Right hindlimb (tissue), 1 donor: ENCODE measurements at places on chromosomes 1 and 21.

GRCh38 chr1:27161594-27161993, 6.7 kb upstream of the SLC9A1 start:
- no peak for DNase-seq

GRCh38 chr1:20191266-20191825, 5.0 kb upstream of the PLA2G2C start:
- DNase-seq = no peak

GRCh38 chr1:10553118-10553517, 78.4 kb downstream of the PEX14 start:
- no peak for DNase-seq

DNA sequence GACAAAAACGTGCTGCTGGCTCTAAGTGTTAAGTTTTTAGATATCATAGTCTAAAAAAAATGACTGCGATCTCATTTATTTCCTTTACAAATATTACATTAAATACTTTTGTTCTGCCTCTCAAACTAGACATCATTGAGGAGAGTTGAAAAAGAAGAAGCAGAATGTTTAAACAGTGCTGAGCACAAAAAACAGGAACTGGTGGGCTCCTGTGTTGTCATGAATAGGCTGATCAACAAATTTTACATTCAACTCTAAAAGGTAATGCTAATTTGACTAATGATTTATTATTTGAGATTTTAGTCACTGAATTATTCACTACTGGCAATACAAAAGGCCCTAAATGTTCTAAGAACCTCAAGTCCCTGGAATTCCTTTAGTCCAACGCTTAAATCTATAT, 66.1 kb downstream of the GPATCH2 start:
- no peak for DNase-seq

DNA sequence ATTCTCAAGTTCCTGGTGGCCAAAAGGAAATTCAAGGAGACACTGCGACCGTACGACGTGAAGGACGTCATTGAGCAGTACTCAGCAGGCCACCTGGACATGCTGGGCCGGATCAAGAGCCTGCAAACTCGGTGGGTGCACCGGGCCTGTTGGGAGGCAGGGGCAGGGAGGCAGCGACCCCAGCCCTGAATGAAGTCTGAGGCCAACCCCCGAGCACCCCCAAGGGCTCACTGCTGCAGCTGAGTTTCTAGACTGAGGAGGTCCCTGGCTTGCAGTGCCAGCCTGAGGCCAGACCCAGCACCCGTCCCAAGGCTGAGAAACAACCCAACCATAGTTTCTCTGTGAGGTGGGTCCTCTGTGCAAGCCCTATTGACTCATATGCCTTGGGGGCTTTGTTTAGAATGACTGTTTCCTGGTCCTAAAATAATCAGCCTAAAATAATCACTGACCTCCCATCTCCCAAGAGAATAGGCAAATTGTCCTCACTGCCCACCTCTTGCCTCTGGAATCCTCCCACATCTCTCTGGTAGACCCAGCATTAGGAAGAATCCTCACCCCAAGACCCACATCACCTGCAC, 27.1 kb downstream of the CITED4 start:
- DNase-seq = no peak

- DNase-seq = no peak
Measured at GRCh38 chr1:159318784-159319551, 16.8 kb downstream of the FCER1A start.

DNA sequence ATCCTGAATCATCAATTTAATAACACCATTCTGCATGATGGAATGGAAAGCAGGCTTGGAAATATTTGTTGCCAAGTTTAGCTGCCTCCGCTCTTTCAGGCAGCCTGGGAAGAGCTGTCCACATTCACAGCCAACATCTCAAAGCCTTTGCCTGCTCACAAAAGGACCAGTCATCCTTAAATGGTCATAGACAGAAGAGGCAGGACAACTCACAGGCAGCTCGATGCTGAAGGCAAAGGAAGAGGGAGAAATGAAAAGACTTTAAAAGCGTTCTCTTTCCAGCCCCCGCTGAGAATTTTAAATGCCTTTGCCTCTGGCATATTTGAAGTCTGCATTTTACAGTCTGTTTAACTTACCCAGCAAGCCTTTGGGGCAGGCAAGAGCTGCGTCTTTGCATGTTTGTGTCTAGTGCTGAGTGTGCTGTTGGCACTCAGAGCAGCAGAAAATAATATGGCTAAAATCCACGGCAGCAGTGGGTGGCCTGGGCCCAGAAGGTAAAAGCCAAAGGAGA, 68.9 kb downstream of the NMNAT2 start:
- DNase-seq = peak; percentile 76

DNA sequence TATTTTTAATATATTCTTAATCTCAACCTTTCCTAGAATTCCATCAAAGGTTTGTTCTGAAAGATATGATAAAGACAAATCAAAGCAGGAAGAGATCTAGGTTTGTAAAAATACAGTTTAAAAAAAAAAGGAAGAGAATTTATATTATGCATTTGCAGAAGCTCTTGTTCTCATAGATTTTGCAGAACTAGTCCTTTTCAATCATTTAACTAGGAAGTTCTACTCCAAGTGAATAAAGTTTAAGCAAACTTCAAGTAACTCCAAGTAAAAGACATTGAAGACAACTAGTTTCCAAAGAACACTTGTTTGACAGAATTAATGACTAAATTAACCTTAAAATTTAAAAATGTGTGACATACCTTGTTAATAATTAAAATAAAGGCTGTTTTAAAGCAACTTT, 55.9 kb downstream of the HNRNPR start:
- DNase-seq = no peak

DNA sequence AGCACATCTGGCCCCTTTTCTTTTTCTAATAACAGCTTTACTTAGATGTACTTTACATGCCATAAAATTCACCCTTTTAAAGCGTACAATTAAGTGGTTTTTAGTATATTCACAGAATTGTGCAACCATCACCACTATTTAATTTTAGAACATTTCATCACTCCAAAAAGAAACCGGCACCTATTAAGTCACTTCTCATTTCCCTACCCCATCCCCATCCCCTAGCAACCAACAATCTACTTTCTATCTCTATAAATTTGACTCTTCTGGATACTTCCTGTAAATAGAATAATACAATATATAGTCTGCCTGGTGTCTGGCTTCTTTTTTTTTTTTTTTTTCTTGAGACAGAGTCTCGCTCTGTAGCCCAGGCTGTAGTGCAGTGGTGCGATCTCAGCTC, 59.5 kb upstream of the ENAH start:
- DNase-seq = no peak

GRCh38 chr1:43425045-43425444, 28.7 kb downstream of the HYI start:
- DNase-seq = peak; percentile 0

- no peak for DNase-seq
Measured at GRCh38 chr1:101704895-101705294, 291.8 kb downstream of the OLFM3 start.

GRCh38 chr1:231618609-231619256, 7.9 kb upstream of the DISC1 start:
- DNase-seq = no peak
